ENCODE measurements at places on chromosomes 7 and 10.
A peak's percentile ranks its signal among the peaks of the same experiment; 100 is the strongest.

GRCh38 chr7:101936223-101936610 lies 118.8 kb downstream of the CUX1 start:
- no peak for DNase-seq

DNA sequence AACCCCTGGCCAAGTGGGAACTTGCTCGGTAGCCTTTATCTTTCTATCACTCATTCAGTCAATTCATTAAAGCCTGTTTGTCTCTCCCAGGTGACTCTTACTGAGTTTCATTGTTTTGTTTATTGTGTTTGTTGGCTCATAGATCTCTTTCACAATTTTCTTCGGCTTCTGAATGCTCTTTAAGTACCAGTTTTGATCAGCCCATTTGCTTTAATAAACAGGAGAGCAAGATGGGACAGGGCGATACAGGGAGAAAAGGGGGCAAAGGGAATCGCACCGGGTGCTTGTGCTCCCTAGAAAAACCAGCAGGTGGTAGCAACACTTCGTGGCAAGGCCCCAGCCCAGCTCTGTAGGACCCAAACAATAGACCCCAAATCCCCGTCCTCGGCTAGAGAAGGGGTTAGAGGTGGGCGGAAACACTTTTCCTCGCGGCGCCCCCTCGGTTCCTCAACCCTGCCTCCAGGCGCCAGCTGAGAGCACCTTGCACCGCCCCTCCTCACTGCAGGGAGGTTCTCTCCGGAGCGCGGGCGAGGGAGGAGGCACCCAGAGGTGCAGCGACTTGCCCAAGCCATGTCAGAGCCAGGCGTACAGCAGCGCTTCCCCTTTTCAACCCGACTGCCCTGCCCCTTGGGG lies 1.0 kb upstream of the EPHB6 start:
- DNase-seq: peak; percentile 72

DNA sequence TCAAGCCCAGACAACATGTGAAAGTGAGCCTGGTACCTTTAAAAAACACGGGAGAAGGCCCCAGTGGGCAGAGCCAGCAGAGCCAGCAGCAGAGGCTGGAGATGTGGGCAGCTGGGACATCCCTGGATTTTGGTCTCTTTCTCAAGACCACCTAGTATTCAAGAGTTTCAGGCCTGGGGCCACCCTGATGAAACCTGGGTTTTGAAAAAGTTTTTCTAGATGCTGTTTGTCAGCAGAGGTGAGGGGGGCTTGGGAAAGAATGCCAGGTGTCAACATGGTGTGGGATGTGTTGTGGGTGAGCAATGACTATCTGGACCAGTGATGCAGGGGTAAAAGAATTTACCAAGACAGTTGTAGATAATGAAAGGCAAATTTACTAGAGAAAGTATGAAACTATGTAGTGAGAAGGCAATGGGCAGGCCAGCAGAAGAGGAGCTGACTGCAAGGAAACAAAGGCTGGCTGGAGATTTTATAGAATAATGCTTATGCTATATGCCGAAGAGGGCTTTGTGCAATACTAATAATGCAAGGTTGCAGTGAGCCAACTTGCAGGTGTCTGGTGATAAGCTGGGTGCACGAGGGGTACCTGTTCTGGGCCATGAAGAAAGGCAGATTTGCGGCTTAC lies 28.1 kb upstream of the PLEKHA1 start:
- DNase-seq: no peak

DNA sequence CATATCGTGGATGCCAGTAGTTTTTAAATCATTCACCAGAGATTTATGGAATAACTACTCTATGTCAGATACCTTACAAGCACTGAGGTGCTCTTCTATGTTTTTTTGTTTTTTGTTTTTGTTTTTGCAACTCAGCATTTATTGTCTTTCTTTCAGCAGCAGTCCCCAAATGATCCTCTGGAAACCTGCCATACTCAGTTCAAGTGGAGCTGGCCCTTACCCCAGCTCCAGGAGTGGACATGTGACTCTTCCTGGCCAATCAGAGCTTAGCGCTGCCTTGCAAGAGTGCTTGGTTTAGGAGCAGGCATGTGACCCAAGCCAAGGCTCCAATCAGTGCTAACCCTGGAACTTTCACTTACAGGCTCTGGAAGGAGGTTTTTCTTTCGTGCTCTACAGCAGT lies 356.6 kb upstream of the ZMIZ1 start:
- peak; percentile 31 for DNase-seq

- DNase-seq: no peak
These were observed 119.6 kb upstream of the ADO start for GRCh38 chr10:62684911-62685310.

DNA sequence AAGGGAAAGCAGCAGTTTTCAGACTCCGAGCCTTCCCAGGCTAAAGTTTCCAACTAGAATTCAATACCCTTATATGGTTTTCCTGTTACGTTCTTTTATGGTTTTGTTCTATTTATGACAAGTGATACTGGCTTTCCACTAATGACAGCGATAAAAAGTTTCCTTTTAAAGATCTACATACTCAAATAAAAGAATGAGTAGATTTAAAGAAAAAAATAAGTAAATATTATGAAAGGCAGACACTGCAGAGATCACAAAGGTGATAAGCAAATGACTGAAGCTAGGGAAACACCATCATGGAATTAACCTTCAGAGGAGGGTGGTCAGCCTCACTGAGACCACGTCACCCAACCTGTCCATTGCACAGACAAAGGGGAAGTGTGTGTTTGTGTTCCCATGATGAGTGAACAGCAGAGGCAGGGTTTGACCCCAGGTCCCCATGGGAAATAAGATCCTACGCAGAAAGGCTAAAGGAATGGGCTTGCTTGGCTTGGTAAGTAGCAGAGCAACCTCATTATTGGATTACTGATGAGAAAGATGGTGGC lies 4.0 kb downstream of the VSIR start:
- DNase-seq: no peak

GRCh38 chr10:122648599-122649428 lies 50.8 kb downstream of the C10orf120 start:
- peak; percentile 65 for DNase-seq

- DNase-seq: no peak
These were observed 133.8 kb upstream of the YAE1 start for GRCh38 chr7:39432368-39432767.

- DNase-seq: no peak
These were observed 115.8 kb downstream of the INHBA start for GRCh38 chr7:41586931-41587640.

- no peak for DNase-seq
These were observed 32.7 kb downstream of the CALML5 start for GRCh38 chr10:5466451-5467206.

DNA sequence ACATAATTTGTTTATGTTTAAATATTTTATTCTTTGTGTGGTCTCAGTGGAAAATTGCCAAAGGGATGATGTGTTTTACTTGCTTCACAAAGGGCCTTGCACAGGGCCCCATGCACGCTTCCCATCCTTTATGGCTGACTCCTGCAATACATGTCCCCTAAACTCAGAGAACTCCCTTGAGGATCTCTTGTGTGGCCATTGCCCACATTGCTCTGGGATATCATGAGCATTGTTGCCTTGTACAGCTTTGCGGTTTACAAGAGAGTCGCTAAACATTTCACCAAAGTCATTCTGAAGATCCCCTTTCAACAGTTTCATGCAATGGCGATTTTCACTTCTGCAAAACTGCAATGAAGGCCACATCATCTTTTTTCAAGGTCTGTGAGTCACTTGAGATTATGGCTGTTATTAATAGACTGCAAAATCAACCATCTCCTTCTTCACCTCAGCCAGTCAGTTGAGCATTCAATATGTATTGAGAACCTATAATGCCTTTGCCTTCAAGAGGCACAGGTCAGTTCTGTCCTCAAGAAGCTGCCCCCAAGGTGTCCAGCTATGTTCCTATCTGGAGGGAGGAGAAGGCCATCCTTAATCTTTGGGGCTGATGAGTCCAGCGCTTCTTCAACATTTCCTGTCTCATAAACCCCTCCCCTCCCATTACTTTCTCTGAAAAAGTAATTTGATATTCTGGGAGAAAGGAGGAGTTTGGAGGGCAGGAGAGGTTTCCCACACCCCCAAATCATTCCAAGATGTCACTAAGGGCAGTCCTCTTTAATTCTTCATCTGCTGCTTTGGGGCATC lies 108.1 kb downstream of the CCDC71L start:
- no peak for DNase-seq

DNA sequence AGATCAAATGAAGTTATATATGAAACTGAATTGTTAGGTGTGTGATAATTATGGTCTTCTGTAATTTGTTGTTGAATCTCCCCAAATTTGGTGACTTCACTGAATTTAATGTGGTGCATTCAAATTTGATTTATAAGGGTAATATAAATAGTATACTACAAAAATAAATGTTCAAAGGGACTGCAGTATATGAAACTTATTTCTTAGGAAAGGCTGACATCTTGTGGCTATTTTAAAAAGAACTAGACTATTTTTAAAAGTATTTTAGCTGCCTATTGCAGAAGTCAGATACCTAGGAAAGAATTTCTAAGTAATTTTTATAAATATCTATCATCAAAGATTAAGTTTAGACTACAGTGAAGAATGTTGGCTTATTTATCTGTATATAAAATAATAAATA lies 36.6 kb downstream of the ATRNL1 start:
- DNase-seq: no peak

DNA sequence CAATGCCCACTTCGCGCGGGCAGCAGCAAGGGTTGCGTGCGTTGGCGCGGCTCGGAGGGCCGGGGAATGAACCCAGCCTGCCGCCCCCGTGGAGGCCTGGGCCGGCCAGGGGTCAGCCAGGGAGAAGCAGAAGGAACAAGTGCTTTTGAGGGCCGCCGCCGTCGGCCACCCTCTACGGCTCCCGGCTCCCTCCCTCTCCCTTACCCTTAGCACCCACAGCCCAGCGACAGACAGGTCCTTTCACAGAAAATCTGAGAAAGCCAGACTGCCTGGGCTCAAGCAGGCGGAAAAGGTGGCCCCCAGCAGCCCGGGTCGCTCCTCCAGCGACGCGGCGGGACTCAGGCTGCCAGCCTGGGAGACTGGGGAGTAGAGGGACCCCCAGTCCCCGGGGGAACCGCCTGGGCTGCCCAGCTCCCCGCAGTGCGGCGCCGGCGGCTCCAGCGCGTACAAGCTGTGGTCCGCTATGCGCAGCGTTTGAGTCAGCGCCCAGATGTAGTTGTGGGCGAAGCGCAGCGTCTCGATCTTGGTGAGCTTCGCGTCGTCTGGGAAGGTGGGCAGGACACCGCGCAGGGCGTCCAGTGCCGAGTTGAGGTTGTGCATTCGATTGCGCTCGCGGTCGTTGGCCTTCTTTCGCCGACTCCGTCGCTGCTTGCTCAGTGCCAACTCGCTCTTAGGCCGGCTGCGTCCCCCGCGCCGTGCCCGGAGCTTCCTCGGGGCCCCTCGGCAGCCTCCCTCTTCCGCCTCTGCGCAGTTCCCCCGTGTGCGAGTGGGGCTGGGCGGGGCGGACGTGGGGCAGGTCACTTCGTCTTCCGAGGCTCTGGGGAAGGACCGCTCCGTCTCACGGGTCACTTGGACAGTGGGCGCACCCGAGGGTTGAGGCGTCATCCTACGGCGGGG lies 815 bp downstream of the NEUROG3 start:
- DNase-seq: no peak

- no peak for DNase-seq
These were observed 329.6 kb downstream of the XPNPEP1 start for GRCh38 chr10:109593682-109594081.

DNA sequence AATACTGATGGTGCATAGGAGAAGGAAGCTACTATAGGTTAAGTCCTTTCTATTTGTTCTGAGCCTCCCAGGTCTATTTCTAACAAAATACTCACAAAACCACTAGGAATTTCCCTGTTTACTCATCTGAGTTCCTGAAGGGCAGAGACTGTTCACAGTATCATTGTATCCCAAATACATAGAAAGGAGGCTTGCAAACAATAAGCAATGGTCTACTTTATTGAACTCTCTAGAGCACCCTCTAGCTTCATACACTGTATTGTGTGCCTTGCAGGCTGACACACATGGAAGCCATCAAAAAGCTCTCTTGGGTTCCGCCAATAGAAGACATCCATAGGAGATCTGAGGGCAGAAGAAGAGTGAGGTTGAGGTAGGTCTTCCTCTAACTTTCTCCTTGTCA lies 826.1 kb downstream of the GRM8 start:
- DNase-seq: no peak

DNA sequence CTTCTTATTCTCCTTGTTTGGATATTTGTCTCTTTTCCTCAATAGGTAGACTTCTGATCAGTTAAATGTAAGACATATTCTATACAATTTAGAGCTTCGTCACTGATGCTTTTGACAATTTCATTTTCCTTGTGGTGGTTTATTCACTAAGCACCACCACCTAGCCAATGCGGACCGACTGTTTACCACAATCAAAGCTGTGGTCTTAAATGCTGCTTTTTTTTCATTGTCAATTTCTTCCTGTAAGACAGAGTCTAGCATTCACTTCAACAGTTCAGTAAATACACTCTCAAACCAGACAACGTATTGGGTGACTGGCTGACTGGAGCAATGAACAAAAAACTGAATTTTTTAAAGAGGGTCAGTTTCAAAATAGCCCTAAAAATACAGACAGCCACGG lies 239.0 kb downstream of the DNAJB6 start:
- DNase-seq: no peak

GRCh38 chr10:102068216-102068615 lies 3.1 kb downstream of the HPS6 start:
- no peak for DNase-seq

GRCh38 chr10:127909716-127910463 lies 3.0 kb downstream of the PTPRE start:
- DNase-seq: no peak
